ENCODE measurements at places on chromosomes 1 and 21.

- DNase-seq: no peak
These were observed 311.6 kb upstream of the USP24 start for GRCh38 chr1:55526716-55527115.

- peak; percentile 57 for DNase-seq
These were observed 38.1 kb downstream of the TNFRSF9 start for GRCh38 chr1:7902478-7903085.

DNA sequence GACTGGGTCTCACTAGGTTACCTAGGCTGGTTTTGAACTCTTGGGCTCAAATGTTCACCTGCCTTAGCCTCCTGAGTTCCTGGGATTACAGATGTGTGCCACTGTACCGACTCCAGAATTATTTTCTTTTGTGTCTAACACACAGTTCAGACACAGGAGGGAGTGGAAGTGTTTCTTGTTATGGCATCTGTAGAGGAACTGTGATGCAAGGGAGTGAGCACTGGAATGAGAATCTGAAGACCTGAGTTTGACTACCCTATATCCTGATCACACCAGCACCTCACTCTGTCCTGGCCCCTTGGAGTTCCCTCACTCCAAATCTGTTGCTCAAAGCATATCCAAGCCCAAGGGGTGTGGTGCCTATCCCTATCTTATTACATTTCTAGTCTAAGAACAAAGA lies 15.2 kb downstream of the OPTC start:
- no peak for DNase-seq

- peak; percentile 72 for DNase-seq
These were observed 35.5 kb upstream of the HHAT start for GRCh38 chr1:210293171-210293607.

DNA sequence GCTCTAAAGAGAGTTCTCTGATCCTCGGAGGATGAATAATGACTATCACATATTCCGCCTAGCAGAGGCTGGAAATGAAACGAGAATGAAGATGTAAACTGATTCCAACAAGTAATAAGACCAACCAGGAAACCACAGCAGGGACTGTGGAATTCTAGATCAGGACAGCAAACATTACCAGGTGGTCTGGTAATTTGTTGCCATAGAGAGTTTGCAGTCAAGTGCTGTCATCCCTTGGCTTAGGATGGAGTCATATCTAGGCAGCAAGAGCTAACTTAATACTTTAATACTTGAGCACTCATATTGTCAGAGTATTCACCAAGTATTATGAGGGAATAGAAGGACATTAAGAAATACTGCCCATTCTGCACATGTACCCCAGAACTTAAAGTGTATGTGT lies 45.1 kb upstream of the MUTYH start:
- DNase-seq: no peak

- DNase-seq: no peak
These were observed 99.6 kb downstream of the ETS2 start for GRCh38 chr21:38905328-38905727.

DNA sequence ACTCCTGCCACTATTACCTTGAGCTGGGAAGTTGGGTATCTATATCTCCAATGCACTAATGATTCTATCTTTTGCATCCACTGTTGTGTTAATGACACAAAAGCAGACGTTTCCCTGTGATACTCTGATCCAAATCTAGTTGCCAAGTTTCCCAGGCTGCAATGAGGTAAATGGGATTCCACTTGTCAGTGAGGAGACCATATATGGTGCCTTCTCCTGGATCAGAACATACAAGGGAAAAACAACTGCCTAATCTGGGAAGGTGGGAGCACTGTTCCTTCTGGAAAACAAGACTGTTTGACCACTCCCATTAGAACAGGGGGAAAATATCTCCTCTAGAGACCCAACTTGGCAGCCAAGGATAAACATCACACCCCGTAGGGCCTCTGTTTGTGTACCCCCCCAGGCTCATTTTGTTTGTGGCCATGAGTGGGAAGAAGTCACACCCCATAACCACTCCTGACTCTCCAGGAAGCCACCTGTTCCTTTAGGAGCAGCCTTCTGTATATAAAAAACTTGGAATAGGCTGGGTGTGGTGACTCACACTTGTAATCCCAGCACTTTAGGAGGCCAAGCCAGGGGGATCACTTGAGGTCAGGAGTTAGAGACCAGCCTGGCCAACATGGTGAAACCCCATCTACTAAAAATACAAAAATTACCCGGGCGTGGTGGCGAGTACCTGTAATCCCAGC lies 28.5 kb upstream of the SLC6A9 start:
- no peak for DNase-seq

DNA sequence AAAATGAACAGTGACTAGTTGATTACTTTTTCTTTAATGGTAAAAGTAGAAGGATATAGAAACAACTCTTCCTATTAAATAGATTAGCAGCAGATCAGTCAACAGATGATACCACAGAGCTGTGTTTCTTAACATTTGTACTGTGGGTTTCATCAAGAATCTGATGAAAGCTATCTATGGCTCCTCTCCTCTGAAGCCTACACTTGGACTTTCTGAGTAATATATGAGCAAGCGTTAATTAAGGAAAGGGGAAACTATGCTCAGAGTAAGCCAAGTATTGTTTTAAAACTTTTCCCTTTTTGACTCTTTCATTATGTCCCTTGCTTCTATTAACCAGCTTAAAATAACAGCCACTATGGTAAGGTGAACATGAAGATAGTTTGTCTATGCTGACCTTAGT lies 10.8 kb downstream of the ARID4B start:
- DNase-seq: no peak

Measured in AG09319 (cell line).